ENCODE measurements at places on chromosomes 7 and 10.
A peak's percentile ranks its signal among the peaks of the same experiment; 100 is the strongest.

GRCh38 chr10:122304054-122304579, 33.0 kb downstream of the BTBD16 start:
- no peak for DNase-seq

DNA sequence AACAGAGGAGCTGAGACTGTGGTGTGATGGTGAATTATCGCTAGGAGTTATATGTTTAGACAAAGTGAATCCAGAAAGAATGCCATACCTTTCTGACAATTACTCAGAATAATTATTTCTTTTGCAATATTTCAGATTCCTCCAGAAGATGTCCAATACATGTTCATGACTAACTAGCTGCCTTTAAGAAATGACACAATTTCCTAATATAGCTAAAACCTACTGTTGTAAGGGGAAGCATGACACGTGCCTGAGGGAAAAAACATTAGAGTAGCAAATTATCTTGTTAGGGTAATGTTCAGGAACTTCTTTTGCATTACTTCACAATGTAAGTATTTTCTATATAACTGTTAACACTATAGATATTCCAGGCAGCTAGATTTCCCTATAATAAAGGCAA, 150.3 kb downstream of the COL28A1 start:
- DNase-seq: no peak

DNA sequence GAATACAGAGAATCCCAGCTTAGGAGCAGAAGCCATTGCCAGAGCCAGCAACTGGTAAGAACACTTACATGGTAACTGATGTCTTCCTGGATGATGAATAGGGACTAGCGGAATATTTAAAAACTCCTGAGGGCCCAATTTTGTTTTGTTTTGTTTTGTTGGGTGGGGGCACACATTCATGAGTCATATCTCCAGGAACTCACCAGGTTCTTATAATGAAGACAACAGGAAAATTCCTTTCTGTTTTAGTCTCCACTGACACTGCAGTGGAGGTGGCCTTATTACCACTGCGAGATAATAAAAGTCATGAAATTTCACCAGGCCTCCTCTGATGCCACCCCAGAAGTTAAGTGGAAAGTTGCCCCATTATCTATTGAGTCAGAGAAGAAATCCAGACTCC, 6.6 kb upstream of the CUZD1 start:
- DNase-seq: no peak

GRCh38 chr10:88386821-88387773, 196.0 kb downstream of the RNLS start:
- DNase-seq: no peak

DNA sequence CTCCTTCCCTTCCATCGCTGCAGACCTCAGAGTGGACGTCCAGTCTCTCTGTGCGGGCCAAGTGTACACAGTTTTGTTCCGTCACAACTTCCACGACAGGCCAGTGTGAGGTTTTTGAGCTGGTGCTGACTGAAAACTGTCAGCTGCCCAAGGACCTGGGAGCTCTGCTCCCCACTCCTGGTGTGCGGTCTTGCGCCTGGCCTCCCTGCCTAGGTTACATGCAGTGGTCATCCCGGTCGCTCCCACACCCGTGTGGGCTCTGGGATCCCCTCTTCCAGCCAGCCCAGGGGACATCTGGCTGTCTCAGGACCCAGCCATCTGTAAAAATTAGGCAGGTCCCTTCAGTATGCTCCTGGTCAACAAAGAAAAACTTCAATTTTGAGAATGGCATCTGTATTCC, 127.5 kb downstream of the VIPR2 start:
- DNase-seq: no peak

GRCh38 chr10:59068581-59069191, 107.8 kb upstream of the PHYHIPL start:
- no peak for DNase-seq

DNA sequence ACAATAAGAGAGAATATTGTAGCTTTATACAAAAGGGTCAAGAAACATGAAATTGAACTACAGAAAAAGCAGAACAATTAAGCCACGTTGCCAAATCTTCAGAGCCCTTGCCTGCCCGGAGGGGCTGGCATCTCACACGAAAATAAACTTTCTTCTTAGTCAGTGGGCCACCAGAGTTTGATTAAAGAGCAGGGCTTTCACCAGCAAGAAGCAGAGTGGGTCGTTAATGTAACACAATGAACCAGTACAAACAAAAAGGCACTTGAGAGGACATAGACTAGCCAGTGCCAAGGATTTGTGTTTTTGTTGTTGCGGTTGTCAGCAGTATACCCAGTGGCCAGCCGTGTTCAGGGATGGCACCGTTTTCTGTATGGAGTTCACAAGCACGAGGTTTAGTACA, 155.4 kb downstream of the NRP1 start:
- DNase-seq: no peak

- DNase-seq: peak; percentile 29
Measured at GRCh38 chr10:101272229-101272868, 43.1 kb upstream of the LBX1 start.

DNA sequence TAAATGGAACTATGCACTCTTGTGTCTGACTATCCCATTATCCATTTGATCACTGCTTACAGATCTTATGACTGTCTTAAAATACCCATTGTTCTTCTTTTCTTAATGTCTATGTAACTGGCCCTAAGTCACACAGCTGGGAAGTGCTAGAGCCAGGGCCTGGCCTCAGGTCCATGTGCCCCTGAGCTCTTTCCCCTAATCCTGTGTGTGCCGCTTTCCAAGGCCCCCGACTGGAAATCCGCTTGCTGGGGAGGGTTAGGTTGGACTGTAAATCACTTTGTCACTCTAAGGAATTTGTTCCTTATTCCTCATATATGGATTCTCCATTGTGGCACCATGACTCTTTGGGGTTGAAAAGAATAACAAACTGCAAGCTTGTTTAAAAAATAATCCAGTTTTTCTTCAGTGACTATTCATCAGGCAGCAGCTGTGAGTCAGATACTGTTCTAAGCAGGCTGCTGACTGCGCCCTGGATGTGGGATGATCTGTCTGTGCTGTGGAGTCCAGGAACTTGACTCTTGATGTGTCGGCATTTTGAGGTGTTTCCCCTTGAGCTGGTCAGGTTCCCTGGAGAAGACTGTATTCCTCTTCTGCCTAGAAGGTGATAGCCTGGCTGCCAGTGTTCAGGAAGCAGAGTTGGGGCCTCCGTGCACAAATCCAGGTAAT, 236.3 kb downstream of the SDK1 start:
- DNase-seq: no peak

DNA sequence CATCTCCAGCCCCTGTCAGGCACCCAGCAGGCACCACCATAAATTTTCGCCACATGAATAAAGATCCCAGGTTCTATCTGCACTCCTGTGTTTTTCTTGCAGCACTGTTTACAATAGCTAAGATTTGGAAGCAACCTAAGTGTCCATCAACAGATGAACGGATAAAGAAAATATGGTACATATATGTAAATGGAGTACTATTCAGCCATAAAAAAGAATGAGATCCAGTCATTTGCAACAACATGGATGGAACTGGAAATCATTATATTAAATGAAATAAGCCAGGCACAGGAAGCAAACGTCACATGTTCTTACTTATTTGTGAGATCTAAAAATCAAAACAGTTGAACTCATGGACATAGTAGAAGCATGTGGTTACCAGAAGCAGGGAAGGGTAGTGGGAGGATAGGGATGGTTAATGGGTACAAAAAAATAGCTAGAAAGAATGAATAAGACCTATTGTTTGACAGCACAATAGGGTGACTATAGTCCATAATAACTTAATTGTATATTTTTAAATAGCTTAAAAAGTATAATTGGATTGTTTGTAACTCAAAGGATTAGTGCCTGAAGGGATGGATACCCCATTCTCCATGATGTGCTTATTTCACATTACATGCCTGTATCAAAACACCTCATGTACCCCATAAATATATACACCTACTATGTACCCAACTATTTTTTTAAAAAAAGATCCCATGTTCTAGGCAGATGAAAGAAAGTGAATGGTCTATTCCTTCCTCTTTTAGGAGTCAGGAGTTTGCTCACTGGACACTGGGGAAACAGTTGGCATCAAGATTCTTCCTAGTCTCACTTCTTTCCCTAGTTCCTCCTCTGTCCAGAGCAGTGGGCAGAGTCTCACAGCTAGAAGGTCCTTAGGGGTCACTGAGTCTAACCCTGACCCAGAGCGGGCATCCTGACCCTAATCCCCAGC, 1.0 kb upstream of the NPFFR1 start:
- DNase-seq: no peak

- DNase-seq: no peak
Measured at GRCh38 chr7:150384406-150385301, 5.5 kb downstream of the ZNF775 start.

GRCh38 chr10:98246911-98247805, 20.8 kb downstream of the LOXL4 start:
- no peak for DNase-seq

- DNase-seq: no peak
Measured at GRCh38 chr10:130957423-130957822, 354.1 kb downstream of the TCERG1L start.

- DNase-seq: no peak
Measured at GRCh38 chr10:47253651-47254375, 46.2 kb upstream of the GDF10 start.

DNA sequence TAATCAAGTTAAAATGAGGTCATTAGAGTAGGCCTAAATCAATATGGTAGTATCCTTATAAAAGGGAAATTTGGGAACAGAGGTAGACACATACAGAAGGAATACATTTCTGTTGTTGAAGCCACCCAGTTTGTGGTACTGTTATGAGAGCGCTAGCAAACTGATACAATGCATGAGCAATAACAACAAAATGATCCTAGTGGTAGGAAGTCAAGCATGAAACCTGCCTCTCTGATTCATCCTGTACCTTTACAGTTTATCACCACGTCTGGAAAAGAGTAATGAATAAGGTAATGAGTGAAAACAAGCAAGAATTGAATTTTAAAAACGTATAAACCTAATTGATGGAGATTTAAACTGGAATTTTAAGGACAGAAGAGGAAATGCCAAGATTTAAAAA, 217.2 kb downstream of the PCLO start:
- no peak for DNase-seq

DNA sequence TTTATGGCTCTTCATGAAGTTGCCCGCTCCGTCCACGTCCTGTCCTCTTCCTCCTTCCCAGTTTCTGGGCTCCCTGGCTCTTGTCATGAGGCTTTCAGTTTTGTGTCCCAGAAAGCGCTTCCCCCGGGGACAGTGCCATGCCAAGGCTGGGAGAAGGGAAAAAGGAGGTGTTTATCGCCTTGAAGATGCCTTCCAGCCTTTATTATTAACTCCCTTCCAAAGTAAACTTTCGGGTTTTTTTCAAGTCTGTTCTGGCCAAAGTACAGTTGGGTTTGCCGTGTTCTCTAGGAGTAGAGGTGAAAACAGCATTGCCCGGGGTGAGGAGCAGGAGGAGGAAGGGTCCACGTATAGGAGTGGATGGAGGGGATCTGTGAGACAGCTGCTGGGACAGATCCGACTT, 117.2 kb downstream of the CUX1 start:
- DNase-seq: no peak
